GM18507 (cell line): ENCODE measurements at places on chromosomes 7 and 10.

DNA sequence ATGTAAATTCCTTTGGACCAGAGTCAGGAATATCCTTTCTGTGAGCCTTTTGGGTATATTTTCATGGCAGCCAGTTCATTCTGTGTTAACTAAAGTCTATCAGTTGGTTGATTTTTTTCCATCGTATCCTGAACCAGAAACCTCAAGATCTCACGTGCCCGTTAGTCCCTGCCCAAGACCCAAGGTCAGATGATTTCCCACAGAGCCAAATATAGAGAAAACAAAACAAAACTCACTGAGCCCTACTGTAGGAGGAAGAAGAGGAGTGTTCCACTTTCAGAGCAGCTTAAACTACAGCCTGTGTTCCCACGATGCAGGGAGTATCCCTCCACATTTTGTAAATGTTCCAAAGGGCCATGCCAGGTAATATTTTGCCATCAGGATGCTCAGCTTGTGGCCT lies 96.0 kb upstream of the ADO start:
- no peak for DNase-seq

DNA sequence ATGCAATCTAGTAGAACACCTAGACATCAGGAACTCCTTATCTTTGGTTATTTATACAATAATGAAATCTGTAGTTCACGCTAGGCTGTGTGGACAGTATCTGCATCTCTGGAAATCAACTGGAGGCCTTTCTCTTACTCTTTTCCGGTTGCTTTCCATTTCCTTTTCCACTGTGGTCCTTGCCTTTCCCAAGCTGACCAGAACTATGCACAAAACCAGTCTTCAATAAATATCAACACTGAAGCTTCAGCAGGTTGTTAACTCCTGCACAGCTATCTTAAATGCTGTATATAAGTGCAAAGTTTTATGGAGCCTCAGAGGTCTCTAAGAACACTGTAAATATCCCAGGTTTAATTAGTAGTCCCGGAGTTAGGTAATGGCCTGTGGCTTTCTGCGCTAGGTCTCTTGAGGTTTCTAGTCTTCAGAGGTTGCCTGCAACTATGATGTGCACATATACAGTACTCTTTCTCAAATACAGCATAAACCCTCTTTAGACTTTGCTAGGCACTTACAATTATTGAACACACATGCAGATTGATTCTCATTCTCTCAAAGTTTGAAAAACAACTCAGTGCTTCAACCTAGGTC lies 2.4 kb downstream of the KLLN start:
- DNase-seq = no peak

GRCh38 chr7:49805371-49806007 lies 32.1 kb downstream of the VWC2 start:
- no peak for DNase-seq

GRCh38 chr7:56092789-56093531 lies at the start of gene PHKG1:
Gene PHKG1, minus strand, starts transcription at chr7:56092952. Its CDS starts 4,011 bp downstream, at chr7:56088941.
- DNase-seq = no peak

- DNase-seq = no peak
Observed at GRCh38 chr10:45091968-45092367, 91.2 kb downstream of the ZNF22 start.

GRCh38 chr7:108368466-108368865 lies 87.8 kb downstream of the NRCAM start:
- DNase-seq = no peak

GRCh38 chr10:69960988-69961880 lies 91.4 kb upstream of the MACROH2A2 start:
- DNase-seq = no peak

DNA sequence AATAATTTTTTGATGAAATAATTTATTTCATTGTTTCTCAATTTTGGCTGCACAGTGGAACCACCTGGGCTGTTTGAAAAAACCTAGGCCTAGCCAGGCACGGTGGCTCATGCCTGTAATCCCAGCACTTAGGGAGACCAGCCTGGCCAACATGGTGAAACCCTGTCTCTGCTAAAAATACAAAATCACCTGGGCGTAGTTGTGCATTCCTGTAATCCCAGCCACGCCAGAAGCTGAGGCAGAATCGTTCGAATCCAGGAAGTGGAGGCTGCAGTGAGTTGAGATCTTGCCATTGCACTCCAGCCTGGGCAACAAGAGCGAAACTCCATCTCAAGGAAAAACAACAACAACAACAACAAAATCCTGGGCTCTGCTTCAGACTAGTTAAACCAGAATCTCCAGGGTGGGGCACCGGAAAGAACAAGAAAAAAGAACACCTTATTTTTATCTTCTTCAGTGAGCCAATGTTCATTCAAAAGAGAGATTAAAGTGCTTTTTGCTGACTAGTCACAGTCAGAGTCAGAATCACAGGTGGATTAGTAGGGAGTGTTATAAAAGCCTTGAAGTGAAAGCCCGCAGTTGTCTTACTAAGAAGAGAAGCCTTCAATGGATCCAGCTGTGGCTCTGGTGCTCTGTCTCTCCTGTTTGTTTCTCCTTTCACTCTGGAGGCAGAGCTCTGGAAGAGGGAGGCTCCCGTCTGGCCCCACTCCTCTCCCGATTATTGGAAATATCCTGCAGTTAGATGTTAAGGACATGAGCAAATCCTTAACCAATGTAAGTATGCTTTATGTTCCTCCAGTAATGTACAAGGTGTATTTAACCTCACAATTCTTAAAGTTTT lies at the start of gene CYP2C18:
Gene CYP2C18 (plus strand): TSS at position 516 of the 841 bp plus-strand sequence. CDS start 91 bp downstream, at position 607.
- no peak for DNase-seq

DNA sequence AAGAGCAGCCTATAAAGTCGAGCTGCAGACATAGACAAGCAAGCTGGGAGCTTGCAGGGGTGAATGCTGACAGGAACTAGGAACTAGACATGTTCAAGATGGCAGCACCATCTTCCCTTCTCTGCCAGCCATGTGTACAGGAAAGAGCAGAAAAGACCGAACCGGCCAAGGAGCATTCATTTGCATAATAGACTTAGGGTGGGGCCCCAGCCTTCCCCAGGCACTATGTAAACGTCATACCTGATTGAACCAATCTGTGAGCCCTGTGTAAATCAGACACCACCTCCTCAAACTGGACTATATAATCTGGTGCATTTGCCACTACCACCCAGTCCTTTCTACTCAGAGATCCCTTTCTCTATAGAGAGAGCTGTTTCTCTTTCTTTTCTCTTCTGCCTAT lies 106.9 kb upstream of the FAM3C start:
- DNase-seq = no peak

GRCh38 chr10:2917926-2918325 lies 149.4 kb upstream of the PFKP start:
- DNase-seq = no peak

DNA sequence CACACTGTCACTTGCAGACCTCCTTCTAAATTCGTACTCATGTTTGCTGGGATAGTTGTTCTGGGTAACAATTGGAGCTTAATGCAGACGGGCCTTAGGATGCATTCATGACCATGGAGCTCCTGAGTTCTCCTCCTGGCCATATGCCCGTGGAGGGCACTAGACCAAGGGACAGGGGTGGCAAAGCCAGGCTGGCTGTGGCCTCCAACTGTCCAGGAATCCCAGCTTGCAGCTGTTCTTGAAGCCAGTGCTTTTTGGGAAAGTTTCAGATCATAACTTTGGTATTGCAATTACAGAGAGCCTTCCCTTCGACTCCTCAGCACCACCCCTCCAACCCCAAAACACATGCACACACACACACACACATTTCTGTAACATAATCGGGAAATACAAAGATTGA lies 30.6 kb downstream of the ANTXRL start:
- no peak for DNase-seq

DNA sequence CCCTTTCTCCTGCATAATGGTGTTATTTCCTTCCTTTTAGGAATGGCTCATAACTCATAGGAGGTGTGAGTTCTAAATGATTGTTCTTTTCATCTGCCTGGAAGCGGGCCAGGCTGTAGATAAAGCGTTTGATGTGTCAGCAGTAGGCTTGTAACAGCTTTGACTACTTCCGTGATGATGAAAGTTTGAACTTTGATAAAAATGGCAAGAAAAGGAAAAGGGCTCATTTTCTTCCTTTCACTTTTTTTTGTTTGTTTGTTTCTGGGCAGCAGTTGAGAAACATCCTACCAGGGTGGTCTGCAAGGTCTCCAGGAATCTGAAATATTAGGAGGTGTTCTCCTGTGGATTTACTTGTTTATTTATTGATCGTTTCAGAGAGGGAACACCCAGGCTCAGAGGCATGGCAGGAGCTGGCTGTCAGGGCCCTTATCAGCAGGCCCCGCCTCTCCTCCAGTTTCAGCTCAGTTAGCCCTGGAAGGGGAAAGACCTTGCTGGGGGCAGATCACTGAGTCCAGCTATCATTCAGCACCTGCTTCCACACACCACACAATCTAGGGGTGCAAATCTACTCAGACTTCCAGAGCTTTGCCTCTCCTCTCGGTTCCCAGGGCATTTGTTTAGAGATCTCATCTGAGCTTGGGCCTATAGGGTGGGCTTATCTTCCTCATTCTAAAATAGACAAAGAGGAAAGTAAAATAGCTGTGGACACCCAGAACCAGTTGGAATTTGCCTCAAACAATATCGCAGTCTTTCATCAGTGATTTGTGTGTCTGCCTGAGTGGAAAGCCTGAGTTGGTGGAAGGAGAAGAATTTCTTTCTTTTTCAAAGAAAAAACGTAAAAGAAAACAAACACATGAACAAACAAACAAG lies 130.9 kb downstream of the BMPER start:
- DNase-seq = no peak

DNA sequence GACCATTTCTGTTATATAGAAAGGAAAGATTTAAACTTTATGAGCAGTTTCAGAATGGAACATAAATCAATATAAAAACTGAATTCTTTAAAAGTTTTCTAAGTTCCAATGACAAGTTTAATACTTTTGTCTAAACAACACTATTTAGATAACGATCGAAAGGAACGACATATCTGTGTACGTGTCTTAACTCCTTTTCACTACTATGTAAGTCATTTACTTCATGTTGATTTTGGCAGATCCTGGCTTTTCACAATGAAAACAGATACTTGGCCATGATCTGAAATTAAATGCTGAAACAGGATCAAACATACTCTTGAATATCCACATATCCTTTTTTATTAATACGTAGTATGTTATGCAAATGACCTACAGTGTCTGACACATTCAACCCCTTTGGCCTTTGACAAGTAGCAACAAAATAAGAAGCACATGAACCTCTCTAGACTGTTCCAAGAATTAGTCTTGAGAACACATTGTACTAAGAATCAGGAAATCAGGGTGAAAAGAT lies 41.9 kb downstream of the RNLS start:
- DNase-seq = no peak

DNA sequence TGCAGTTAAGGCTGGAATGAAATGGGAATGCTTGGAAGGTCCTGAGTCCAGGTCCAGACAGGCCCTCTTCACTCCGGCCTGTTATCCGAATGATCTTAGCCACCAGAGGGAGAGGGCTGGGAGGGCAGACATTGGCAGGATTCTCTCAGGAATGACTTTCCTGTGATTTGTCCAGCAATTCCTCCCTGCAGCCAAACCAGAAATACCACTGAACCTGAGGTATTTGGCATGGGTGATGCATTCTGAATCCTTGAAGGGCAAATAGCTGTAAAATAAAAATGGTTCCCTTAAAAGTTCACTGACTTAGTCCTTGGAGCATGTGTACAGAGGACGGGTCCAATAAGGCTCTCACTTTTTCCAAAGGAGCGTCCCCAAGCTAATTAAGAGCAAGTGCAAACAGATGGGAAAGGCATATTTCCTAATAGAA lies 77.5 kb upstream of the HABP2 start:
- no peak for DNase-seq

GRCh38 chr10:84895541-84895940 lies 567.2 kb downstream of the CCSER2 start:
- no peak for DNase-seq

- DNase-seq = no peak
Observed at GRCh38 chr10:55627501-55628051, 733.5 kb downstream of the ZWINT start.

DNA sequence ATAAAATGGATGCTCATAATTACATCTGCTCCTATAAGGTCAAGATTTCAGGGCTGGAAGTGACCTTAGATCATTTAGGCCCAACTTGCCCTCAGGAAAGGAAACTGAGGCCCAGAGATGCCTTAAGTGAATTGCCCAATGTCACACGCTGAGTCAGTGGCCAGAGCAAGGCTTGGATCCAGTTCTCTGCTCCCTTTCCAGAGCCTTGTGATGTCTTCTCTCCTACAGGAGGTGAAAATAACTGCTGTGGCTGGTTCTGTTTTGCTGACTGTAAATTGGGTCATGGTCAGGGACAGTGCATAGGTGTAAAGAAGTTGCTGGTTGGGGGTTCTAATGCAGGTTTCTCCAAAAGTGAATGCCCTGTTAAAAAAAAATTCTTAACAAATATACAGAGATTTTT lies 91.3 kb downstream of the TCF7L2 start:
- no peak for DNase-seq

- DNase-seq = no peak
Observed at GRCh38 chr10:77291596-77292505, 345.8 kb downstream of the KCNMA1 start.

DNA sequence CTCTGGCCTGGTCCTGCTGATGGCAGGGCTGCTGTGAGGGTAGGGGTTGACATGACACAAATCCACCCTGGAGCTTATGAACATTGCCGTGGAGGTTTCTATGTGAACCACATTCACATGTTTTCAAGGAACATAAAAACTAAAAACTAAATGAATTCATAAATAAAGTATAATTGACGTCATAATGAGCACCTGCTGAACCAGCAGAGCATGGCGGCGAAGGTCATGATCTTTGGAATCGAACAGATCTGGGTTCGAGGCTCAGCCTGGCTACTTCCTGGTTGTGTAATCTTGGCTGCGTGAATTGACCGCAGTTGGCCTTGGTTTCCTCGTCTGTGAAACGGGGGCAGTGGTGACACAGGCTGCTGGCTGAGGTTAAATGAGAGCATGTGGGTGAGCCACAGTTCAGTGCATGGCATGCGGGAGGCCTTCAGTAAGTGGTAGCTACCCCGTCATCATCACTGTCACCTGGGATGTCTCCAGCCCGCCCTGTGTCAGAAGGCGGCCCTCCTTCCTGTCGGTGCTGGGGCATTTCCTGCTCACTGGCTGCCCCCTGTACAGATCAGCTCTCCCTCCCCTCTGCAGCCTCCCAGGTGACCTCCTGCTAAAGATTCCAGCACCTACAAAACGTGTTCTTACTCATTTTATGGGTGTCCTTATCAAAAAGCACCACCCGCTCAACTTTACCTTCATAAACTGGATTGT lies 190.3 kb upstream of the SHH start:
- DNase-seq = no peak

DNA sequence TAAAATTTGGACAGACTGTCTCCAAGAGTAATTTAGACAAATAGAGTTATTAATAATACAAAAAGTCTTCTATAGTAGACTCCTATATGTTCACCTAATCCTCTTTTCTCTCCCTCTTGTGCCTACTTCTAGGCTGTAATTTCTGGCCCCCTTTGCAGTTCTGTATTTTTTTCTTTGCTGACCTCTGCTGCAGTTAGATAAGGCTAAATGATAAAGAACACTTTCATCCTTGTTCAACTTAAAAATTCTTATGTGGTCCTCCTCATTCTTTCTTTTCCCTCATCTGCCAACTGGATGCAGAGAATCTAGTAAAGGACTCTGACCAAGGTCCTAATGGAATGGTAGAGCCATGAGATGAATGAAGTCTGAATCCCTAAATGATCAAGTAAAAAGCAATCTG lies 20.1 kb downstream of the GLCCI1 start:
- no peak for DNase-seq
